ENCODE measurements at places on chromosomes 5 and 9.

GRCh38 chr9:122164286-122164685 is 4.6 kb downstream of the MORN5 start:
- DNase-seq, result no peak

DNA sequence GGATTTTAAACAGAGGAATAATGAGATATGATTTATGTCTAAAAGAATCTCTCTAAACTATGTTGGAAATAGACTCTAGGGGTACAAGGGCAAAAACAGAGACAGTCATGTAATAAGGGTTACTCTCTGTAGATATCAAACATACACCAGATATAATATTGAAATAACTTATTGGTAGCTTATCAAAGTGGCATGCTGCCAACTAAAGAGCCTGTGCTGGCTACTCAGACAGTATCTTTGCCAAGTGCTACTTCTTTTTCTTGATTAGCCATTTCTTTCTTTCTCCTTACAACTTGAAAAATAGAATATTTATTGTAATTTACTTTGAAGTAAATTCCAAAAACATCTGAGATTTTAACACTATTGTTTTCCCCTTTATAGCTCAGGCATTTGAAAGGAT is 34.9 kb downstream of the ZFYVE16 start:
- no peak for DNase-seq

GRCh38 chr9:132630116-132630515 is 39.7 kb downstream of the DDX31 start:
- no peak for DNase-seq

DNA sequence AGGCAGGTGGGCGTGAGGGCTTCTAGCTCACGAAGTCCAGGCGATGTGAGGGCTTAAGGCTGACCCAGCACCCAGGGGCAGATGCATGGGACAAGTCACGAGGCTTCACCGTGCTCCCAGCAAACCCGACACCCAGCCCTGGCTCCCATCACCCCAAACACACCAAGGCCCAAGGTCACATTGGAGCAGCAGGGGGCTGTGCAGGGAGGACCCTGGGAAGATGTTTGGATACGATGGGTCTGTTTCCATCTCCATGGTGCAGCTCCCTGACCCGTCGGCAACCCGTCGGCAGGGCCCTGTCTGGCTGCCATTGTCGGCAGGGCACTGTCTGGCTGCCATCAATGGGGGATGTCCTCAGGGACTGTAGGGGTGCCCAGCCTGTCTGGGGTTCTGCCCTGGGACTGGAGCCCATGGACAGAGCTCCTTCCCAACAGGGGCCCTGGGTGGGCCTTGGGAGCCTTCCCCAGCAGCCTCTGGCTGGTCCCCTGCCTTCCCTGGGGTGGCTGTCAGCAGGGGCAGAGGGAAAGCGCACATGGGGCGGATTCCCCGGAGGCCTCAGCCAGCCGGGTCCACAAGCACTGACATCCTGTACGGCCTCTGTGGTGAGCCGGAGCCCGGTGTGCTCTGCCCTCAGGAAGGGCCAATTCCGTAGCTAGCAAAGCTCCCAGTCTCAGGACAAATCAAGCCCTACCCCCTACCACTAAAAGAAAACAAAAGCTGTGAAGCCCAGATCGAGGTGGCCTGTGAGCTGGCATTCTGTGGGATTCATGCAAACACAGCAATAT is 47.1 kb downstream of the NACC2 start:
- DNase-seq, result no peak

DNA sequence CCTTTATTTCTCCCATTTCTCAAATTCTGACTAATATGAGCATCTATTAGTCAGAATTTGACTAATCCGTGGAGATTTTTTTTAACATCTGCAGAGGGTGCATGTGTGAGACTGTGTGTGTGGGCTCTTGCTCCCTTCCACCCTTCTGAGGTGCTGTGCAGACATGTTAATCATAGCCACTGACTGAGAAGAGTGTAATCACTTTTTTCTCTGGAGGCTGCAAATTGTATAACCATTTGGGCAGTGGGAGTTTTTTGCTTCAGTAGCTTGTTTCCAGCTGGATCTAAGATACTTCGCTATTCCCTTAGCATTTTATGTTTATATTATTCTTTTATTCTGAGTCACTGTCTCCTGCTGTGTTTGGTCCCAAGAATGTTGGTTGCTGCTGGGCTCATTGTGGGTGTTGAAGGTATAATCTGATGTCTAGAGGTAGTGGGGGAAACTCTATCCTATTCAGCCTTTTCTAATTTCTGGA is 66.2 kb downstream of the ARHGEF28 start:
- DNase-seq, result no peak

DNA sequence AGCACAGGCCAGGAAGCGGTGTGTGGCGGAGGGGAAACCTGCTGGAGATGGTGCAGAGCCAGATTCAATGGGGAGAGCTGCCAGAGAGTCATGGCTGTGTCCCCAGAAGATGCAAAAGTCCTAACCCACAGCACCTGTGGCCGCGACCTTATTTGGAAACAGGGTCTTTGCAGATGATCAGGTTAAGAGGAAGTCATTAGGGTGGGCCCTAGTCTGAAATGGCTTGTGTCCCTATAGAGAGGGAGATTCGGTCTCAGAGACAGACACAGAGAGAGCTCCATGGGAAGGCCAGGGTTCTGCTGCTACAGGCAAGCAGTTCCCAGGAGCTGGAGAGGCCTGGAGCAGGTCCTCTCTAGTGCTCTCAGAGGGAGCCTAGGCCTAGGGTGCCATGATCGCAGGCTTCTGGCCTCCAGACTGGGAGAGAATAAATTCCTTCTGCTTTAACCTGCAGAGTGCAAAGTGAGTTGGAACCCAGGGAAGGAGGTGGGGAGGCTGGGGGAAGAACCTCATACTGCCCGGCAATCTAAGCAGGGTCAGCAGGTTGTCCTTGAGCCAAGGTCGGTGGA is 1.9 kb upstream of the LPCAT1 start:
- no peak for DNase-seq

DNA sequence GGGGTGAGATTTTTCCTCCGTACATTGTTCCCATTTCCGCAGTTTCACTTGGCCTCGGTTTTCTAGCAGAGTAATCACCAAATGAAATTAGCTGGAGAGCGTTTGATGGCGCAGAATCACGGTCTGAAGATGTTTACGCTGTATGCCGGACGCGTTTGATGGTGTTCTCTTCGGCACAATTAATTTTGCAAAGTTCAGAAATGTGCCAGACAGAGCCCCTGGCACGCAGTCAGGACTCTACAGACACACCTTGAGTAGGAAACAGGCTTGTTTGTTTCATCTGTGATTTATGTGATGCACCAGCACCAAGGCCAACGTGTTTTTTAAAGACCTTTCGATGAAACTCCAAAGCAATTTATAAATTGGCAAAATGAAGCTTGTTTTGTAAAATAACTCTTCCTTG is 863 bp upstream of the LIFR start:
- no peak for DNase-seq

DNA sequence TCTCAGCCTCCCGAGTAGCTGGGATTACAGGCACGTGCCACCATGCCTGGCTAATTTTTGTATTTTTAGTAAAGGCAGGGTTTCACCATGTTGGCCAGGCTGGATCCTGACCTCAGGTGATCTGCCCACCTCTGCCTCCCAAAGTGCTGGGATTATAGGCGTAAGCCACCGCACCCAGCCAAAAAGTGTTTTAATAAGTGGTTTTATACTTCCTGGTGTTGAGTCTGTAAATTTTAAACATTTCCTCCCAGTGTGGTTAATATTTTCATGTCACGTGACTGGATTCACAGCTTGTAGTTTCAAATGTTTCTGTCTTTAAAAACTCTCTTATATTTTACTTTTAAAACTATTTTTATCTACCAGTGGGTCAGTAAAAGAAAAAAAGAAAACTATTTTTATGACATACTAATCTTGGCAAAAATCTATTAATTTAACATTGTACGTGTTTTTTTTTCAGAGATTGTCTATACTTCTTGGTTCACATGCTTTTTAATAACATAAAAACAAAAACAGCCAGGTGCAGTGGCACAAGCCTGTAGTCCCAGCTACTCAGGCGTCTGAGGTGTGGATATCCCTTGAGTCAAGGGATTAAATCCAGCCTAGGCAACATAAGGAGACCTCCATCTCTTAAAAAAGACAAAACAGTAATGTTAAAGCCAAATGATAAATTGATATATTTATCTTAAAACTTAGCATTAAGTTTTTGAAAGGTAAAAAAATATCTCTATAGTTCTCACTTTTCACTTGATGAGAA is 117.1 kb downstream of the DMXL1 start:
- DNase-seq, result no peak

DNA sequence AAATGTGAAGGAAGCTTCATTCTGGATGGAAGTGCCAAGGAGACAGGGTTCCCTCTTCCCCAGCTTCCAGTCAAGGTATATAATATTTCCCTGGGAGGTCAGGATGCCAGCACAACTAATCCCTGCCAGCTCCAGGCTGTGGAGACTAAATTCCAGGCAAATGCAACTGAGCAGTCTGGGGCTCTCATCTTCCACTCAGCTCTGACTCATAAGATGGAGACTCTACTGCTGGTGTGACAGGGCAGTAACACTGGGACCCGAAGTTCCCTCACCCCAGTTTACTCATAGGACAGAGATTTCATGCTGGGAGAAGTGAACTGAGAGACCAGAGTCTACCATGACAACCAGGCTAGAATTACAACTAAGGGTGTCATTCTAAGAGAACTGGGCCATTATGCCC is 235.4 kb downstream of the FSTL4 start:
- no peak for DNase-seq

GRCh38 chr9:81579381-81579780 is 110.0 kb downstream of the TLE1 start:
- no peak for DNase-seq

DNA sequence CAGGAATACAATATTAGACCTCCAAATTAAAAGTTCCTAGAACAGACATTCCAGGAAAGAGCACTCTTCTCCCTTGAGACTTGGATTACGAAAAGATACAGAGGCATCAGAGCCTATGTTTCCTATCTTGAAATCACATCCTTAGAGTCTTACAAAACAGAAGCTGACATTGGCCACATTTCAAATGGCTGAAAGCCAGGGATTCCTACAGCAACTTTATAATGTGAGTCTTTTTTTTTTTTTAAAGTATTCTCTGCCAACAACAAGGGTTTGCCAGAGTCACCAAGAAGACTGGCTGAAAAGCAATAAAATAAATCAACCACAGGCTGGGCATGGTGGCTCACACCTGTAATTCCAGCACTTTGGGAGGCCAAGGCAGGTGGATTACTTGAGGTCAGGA is 63.1 kb downstream of the TRPM6 start:
- DNase-seq, result no peak

DNA sequence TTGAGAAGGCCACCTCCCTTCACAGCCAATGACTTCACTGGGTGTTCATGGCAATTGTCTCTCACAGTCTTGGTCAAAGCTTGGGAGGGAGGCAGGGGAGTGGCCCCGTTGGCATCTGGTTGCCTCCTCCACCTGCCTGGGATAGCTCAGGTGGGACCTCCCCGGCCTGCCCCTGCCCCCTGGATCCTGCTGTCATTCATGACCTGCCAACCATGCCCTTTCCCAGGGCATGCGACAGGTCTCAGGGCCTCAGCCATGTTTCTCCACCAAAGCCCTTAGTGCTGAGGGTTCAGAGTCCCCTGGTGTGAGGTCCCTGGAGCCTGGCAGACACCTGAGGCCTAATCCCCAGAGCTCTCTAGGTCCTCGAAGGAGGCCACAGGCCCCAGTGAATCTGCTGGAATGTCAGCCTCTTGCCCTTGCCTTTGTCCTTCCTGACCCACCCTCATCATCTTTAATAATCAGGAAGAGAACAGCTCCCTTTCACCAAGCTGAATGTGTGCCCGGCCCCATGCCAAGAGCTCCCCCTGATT is 5.6 kb downstream of the DAB2IP start:
- no peak for DNase-seq

DNA sequence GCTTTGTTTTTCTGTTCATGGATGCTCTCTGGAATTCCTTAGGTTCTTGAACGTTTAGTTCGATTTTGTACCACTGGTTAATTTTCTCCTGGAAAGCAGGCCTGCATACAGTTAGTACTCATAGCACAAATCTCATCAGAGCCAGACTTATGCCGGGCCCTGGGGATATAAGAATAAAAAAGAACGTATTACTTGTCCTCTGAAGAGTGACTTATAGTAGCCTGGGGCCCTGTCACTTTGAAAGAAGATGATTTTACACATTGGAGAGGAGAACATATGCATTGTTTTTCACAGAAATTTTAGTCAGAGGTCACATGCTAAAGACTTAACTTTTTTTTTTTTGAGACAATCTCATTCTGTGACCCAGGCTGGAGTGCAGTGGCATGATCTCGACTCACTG is 50.3 kb downstream of the ZNF462 start:
- no peak for DNase-seq

DNA sequence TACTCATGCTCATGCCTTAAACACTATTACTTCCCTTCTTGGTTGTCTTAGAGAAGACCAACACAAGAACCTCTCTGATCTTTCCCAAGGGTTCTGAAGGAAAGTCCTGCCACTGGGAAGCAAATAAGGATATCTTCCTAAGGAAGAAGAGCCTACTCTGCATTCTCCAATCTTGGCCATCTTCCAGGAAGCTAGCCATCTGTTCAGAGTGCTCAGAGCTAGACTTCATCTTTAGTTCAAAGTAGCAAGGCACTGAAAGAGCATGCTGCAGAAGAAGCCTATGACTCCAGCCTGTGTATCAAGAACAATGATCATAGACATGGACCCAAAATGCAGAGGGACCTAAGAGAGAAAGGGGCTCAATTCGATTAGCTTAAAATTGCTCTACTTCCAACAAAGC is 114.7 kb downstream of the KIAA0825 start:
- DNase-seq, result no peak

DNA sequence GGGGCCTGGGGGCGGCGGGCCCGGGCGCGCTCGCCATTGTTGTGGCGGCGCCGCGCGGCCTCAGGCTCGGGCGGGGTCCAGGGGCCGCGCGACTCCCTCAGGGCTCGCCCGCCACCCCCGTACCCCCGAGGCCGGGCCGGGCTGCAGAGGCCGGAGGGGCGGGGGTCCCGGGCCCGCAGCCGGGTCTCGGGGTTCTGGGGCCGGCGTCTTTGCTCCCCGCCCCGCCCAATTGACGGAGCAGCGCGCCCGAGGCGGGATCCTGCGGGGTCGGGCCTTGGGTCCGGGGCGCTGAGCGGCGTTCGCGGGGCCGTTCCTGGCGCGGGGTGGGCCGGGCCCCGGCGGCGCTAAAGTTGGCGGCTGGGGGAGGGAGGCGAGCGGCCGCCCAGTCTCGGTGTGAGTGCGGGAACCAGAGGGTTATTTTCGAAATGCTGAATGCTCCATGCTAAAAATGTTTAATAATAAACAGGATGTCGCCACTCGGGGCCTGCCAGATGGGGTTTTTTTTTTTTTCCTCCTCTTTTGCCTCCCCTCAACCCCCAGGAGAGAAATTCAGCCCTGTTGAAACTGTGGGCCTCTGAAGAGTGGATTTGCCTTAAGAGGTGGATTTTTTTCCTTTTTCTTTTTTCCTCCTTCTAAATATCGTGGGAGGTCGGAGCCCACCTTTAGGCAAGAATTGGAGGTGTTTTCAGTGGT is 724 bp downstream of the PRRC2B start:
- no peak for DNase-seq

DNA sequence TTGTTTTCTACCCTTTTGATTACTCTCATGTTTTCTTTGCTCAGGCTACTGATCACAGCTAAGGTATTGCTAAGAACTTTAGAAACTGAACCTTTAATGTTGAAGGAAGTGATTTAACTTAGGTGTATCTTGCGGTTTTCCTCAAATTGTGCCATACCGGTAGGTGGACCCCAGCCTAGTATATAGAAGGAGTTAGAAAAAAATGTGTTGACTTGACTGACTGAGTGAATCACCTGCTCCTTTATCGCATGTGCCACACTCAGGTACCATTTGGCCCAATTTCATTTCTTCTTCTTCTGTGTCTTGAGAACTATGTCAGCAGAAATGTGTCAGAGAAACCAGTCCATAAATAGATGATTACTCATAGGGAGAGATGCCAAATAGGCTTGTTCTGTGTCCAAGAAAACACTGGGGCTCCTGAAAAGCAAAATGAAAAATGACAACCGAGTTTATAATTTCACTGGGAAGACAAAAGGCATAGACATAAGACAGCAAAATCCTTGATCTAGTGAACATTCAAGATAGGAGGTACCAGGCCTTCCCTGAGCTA is 19.4 kb downstream of the PLPPR1 start:
- no peak for DNase-seq
